ENCODE measurements at places on chromosomes 12 and 14.

DNA sequence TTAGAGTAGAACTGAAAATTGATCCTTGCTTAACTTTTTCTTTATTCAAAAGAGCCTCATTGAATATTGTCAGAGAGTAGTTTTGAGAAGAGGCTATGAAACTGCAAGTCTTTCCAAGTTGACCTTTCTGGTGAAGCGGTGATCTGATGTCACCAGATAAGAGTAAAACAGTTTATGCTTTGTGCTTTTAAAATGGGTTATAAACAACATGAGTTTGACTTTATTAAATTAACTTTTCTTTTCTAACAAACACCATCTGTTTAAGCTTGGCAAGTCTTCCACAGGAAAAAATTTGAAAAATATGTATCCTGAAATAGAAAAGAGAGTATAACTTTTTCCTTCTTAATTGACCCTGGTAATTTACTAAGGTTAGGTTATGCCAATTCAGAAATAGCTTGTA lies 408.7 kb upstream of the NOVA1 start:
- DNase-seq = no peak

DNA sequence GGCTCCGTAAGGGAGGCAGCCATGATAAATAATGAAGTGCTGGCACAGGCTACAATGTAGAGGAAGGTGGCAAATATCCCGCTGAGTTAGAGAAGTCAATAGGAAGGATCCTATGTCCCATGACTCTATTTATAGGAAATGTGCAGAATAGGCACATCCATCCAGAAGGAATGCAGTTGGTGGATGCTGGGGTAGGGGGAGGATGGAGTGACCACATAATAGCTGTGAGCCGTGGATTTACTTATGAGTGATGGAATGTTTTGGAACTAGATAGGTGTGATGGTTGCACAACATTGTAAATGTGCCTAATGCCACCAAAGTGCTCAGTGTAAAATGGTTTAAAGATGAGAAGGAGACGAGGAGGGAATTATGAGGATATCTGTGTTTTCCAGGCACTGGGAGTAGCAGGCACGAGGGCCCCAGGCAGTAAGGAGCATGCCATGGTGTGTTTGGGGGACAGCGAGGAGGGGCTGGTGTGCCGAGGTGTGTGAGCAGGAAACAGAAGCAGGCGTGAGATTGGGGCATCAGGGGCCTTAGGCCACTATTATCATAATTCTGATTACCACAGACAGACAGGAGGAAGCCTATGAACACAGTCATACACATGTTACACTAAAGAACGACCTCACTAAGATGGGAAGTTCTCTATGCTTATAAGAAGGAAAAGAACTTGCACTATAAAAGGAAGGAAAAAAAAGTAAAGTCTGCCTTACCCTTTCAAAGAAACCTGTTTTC lies 837.3 kb upstream of the TMEM132C start:
- DNase-seq = no peak

DNA sequence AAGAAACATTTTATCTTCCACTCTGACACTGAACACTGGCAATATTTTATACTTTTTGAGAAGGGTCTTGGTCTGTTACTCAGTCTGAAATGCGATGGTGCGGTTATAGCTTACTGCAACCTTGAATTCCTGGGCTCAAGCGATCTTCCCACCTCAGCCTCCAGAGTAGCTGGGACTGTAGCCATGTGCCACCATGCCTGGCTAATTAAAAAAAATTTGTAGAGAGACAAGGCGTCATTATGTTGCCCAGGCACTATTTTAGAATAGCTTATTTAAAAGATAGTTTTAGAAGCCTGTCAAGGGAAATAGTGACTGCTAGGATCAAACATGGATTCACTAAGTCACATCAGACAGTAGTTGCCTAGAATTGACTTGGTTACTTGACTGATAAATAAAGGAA lies 5.9 kb downstream of the ERC1 start:
- no peak for DNase-seq

GRCh38 chr12:13208533-13209435 lies 12.3 kb downstream of the EMP1 start:
- DNase-seq = no peak

DNA sequence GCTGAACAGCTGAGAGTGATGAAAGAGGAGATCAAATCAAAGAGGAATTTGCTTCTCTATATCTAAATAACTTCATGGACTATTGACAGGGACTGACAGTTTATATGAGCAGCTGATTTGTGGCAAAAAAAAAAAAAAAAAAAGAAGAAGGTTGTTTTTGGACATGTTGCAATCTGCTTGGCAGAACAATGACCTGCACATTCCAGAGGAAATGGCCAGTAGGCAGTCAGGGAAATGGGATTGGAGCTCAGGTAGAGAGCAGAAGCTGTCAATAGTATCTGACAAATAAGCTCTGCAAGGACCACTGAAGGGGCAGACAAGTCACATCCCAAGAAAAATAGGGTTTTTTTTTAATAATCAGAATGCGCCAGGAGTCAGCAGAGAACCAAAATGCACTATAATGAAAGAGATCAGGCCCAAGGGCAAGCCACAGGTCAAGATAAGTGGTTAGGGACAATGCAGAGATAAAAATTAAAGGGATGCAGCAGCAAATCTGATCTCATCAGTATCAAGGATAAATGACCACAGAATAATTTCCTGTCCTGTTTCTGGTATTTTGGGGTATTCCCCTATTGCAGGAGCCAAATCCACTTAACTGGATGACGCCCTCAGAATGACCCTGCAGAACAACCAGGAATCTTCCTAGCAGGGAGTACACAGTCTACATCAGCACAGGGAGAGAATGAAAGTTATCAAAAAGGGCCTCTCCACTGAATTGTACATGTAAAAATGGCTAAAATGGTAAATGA lies 22.6 kb upstream of the DUSP16 start:
- no peak for DNase-seq

- DNase-seq = no peak
Measured at GRCh38 chr12:2233034-2233433, 180.2 kb downstream of the CACNA1C start.

GRCh38 chr14:92595267-92595666 lies 81.7 kb downstream of the RIN3 start:
- DNase-seq = no peak

DNA sequence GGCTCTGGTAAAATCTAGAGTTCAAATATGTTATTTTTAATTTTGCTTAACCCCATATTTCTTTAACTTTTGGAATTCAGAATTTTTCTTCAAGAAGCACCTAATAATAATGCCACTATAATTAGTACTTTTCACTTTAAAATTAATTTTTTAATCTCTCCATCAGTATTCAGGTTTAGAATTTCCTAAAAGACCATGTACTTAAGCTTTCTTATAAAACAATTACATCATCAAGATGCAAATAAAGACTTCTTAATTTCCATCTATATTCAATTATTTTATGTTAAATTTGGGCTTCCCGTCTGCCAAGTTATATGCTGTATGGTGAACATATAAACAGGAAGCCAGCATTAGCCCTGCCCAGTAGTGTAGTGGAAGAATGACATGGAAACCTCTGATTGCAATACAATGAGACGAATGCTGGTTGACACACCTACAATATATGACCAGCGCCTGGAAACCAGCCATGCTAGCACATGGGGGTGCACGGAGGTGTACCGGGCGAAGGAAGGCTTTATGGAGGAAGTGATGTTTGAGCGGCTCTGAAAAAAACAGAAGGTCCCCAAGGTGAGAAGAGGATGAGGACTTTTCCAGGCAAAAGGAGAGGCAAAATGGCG lies 82.2 kb downstream of the LLPH start:
- DNase-seq = no peak

DNA sequence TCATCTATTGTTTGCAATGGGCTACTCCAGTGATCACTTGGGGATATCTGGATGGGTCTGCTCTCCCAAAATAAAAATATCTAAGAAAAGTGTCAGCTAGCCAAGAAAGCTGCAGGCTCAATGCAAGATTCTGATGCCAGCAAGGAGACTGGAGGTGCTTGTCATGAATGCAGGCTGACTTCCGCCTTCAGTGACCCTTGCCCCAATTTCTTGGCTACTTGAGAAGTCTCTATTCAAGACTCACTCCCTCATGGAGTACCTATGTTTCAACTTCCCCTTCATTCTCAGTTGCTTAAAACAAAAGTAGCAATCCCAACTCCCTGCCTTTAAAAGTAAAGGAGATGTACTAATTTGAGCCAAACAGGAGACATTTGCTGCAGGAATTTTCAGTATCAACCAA lies 123.9 kb downstream of the GPR65 start:
- DNase-seq = no peak

GRCh38 chr12:21774358-21775132 lies at the start of gene KCNJ8:
Gene KCNJ8 (minus strand): TSS chr12:21774706. CDS start chr12:21773616, 1,090 bp downstream.
- peak; percentile 48 for DNase-seq

DNA sequence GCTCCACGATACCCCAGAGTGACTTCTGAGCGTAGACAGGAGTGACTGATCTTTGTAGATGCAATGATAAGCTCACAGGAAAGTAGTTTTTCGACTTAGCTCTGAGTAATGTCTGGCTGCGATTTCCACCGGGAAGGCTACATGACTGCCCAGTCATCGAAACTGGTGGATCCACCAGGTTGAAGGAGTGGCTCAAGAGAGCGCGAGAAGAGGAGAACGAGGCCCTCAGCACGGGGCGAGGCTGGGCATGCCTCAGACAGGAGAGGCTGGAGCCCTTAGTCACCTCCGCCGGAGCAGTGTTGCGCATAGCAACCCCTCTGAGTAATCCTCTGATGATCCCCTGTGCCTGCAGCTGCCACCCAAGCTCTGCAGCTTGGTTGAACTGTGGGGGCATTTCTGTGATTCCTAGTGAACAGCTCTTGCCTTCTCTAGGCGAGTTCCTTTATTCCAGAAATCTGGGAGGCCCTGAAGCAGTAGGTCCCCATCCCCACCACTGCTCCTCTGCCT lies 25.6 kb downstream of the ELK3 start:
- DNase-seq = no peak

DNA sequence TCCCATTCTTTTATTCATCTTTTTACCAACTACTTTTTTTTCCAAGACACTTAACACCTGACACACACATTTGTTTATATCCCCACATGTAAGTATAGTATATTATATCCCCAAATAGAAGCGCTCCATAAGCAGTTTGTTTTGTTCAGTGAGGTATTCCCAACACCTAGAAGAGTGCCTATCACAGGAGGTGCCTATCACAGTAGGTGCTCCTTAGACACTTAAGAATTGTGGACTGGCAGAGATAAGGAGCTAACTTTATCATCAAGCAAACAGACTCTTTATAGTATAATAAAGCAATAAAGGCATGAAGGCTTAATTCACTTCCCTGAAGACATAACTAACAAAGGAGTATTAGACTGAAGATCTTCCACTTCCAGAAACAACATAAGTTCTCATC lies 29.1 kb downstream of the OSBPL8 start:
- DNase-seq = no peak

DNA sequence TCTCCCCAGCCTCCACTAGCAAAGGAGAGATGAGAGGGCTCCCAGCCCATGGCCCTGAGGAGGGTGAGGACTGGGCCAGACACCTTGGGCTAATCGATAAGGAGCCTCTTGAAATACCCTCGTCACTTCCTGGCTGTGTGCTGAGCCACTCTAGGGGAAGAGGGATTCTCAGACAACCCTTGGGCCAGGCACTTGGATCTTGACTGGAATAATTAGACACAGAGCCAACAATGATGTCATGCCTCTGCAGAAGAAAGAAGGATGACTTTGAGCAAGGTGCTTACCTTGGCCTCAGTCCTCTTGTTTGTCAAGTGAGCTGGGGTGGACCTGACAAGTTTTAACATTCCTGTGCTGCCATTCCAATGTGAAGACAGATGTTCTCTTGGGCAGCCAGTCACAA lies 83.1 kb downstream of the LRRC74A start:
- DNase-seq = no peak

- no peak for DNase-seq
Measured at GRCh38 chr12:111368291-111368787, 556 bp downstream of the PHETA1 start.

DNA sequence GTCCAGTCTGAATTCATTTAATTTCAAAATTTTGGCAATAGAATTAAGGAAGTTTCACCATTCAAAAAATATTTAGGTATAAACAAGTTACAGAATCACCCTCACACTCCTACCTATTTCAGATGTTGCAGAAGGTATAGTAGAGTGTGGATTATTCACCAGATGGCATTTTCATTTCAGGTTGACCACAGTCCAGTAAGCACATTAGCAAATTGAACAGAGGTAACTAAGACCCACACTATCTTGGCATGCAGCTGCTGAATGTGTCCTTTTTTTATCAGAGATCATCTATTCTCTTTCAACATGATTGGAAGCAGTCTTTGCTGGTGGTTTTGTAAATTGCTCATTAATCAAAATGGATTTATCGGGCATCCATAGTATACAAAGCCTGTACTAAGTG lies 151.8 kb upstream of the GARIN6 start:
- no peak for DNase-seq

DNA sequence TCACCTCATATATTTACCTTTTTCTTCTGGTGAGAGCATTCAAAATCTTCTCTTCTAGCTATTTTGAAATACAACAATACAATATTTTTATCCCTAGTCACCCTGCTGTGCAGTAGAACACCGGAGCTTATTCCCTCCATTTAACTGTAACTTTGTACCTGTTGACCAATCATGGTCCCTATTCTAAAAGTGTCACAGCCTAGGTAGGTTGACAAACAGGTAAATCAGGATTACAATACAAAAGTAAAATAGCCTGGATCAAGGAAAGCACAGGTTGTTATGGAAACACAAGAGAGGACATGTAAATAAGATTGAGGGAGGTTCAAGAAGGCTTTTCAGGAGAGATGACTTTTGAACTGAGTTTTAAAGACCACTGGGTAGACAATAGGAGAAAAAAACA lies 670.9 kb downstream of the DIO2 start:
- no peak for DNase-seq

- no peak for DNase-seq
Measured at GRCh38 chr12:93390031-93390430, 12.3 kb downstream of the NUDT4 start.

GRCh38 chr12:101004898-101005297 lies 205.1 kb downstream of the SLC5A8 start:
- no peak for DNase-seq

GRCh38 chr12:27436768-27437167 lies 9.8 kb upstream of the SMCO2 start:
- DNase-seq = no peak

DNA sequence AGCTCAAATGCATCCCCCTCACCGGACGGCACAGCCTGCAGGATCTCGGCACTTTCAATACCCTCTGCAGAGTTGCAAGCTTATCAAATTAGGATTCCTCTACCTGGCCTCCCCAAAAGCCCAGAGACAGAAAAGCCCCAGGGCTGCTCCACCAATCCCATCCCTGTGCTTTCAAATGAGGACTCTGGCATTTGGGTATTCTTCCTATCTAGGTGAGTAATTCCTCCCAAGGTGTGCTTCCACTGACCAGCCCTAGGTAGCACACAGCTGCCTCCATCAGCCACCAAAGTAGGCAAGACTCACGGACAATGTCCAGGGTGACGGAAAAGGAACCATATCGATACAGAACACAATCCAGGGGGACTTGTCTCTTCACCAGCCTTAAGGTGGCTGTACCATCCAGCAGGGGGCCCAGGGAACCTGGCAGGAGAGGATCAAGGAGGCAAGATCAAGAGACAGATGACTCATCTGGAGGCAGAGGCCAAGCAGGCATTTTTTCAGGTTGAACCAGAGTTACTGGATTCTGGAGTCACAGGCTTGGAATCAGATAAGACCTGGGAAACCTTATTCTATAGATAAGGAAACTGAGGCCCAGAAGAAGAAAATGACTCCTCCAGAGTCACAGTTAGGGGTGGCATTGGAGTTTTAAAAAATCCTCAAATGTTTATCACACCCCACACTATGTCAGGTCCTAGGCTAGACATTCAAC lies 9.9 kb downstream of the PMEL start:
- no peak for DNase-seq
